Glomerular endothelial cell (primary cell): ENCODE measurements at places on chromosomes 7 and 10. TPM values are rescaled to one million over a fixed set of nuclear protein-coding genes. Genes with fewer than 3 reads are reported as not detected.

DNA sequence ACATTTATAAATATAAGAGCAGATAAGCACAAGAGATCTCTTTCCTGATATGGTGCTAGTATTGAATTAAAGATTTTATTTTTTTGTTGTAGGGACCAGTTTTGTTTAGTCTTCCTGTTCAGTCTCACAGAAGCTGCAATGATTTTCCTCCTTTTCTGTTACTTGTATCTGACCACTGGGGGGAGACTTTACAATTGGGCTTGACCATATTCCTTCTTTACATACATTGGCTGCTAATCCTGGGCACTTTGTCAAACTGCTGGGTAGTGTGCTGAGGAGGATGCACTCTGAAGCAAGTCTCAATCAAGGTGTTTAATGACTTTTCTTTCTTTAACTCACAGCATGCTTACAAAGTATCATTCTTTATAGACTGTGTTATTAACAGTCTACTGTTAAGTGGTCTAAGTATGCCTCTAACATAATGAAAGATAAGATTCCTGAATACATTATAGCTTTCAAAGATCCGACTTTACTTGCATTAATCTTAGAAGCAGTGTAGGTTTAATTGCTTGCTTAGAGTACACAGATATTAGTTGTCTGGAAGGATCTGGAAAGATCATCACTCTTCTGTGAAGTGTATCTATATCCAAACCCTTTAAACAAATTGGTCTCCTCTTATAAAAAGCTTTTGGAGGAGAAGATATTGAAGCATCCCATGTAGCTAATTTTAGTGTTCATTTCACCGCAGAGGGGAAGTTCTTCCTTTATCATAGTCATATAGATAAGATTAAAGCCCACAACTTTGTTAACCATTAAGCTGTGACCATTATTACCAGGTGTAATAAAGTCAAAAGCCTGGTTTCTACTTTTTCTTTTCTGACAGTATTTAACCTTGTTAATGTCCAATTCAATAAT is 3.1 kb downstream of the PALS2 start:
- peak; percentile 42 for DNase-seq

DNA sequence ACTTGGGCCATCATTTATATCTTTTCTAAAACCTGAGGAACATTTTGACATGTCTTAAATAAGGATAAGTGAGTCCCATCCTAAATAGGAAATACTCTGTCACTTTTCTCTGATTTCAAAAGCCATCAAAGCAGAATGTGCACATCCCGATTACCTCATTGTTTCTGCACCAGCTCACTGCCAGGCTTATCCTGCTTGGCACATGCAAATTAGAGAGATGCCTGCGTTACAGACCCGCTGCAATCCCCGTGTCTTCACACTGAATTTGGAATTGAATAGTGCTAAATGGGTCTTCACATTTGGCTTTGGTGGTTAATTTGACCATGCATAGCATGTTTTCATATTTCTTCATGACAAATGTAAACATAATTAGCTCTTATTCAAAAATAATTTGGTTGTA is 279.5 kb downstream of the WDR37 start:
- no peak for DNase-seq

The GPR85 gene
- 0.24 and 2.6 TPM in 2 replicates for total RNA-seq

The GSTK1 gene
- total RNA-seq = 141 and 171 TPM in 2 replicates

The PTF1A gene
- total RNA-seq = not detected in 2 replicates
